Posterior cingulate gyrus (tissue), 11 donors: ENCODE measurements at places on chromosomes 6 and 20.

GRCh38 chr20:20547221-20547875 is 165.1 kb downstream of the RALGAPA2 start:
- no peak for DNase-seq

GRCh38 chr6:24795106-24795505 is 3.6 kb downstream of the ARMH2 start:
- DNase-seq = no peak

DNA sequence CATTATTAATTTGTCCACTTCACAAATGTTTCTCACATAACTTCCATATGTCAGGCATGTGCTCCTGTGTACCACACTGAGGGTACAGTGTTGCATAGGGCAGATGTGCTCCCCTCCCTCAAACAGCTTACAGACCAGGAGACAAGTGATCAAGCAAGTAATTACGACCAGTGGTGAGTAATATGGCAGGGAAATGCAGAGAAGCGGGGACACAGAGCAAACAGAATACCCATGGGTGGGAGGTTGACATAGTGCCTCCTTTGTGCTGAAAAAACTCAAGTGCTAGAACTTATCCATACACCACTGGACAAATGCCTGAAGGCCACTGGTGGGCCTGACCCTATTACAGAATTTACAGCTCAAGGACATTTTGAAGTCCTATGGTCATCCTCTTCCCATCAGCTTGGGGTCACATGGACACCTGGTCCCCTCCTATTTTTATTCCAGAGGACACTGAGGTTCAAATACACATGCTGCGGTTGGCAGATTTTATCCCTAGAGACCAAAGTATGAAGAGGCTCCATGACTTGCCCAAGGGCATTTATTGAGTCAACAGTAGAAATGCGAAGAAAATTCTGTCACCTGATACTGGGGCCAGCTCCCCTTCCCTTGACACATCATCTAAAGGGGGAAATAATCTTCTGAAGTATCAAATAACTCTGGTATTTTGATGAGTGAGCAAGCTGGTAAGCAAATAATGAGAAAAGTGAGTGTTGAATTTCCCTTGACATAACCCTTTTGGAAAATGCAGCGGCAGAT is 116.6 kb downstream of the QRSL1 start:
- DNase-seq = no peak

GRCh38 chr20:23550227-23550626 is 18.1 kb downstream of the CST9L start:
- no peak for DNase-seq

GRCh38 chr6:63644668-63645326 is 9.2 kb downstream of the PHF3 start:
- no peak for DNase-seq

DNA sequence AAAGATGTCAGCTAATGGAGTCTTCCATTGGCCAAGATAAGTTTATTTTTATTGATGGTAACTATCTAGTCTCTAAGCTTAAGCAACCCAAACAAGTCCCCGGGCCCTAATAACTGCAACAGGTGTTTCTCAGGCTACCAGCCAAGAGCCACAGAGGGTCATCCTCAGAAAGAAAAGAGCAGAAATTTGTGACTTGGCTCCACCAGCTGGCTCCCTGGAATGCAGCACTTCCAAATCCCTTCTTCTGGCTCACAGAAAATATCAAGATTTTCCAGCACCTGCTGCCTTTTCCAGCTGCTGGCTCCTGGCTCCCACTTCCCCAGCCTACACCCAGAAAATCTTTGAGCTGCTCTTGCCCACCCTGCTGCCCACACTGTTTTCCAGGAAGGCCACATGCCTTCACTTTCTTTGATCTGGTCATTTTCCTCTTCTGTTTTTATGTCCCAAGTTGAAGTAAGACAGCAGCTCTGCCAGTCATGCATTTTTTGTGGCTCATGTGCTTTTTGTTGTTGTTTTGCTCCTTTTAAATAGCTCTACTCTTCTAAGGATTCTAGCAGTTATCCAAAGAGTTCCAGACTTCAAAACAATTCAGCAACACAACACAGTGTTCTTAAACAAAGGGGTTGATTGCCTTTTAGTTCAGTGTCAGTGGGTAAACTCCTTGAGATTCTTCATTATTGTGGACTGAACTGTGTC is 151.0 kb upstream of the SMLR1 start:
- no peak for DNase-seq

GRCh38 chr20:8951164-8951563 is 117.7 kb upstream of the PLCB4 start:
- DNase-seq = no peak

GRCh38 chr6:161057103-161058091 is 65.8 kb downstream of the MAP3K4 start:
- DNase-seq = no peak

- no peak for DNase-seq
Measured at GRCh38 chr6:18141805-18142590, 12.9 kb downstream of the TPMT start.

DNA sequence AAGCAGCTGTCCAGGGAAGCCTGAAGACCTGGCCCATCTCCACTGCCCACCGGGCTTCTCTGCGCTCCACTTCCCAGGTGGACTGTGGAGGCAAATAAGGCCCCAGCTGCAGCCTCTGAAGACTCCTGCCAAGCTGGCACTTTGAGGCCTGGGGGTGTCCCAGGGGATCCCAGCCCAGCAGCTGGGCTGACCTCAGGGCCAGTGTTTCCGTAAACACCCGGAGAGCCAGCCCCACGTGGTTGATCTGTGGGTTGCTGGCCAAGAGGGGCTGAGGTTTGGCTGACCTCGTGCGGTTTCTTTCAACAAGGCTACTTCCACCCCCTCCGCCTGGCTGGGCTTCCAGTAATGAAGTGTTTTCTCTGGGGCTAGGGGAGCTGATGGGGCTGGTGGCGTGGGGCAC is 12.4 kb upstream of the CCN5 start:
- peak; percentile 76 for DNase-seq

DNA sequence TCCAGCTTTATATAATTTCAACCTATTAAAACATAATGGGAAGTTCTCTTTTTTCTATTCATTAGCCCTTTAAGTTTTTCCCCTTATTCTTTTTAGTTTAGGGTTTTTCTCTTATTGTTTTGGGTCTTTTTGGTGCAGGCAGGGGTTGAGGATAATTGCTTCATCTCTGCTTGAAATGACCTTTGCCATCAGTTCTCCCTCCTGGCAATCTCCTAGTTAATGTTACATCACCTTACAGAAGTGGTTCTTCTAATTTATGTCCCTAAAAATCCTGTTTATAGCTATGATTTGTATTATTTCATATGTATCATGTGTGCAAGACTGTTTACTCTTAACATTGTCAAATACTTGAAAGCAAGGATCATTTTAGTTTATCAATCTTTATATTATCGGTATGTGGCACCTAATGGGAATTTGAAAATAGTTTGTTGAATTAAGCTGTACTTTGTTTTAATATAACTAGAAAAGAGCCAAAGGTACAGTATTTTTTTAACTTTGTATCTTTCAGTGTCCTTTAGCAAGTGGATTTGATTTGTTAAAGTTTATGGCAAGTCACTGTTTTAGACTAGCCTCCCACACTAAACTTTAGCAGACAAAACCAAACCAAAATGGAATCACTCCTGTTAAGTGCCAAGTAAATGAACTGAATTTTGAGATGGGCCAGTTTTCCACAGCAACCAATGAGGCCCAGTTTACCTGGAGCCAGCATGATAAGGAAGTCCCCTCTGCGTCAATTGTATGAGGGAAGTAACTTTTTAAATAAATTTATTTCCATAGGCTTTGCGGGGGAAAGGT is 26.6 kb upstream of the RUNX2 start:
- DNase-seq = no peak

- DNase-seq = no peak
Measured at GRCh38 chr20:60086821-60087562, 128.8 kb downstream of the CDH26 start.

- no peak for DNase-seq
Measured at GRCh38 chr20:18926965-18927364, 113.4 kb downstream of the SCP2D1 start.

DNA sequence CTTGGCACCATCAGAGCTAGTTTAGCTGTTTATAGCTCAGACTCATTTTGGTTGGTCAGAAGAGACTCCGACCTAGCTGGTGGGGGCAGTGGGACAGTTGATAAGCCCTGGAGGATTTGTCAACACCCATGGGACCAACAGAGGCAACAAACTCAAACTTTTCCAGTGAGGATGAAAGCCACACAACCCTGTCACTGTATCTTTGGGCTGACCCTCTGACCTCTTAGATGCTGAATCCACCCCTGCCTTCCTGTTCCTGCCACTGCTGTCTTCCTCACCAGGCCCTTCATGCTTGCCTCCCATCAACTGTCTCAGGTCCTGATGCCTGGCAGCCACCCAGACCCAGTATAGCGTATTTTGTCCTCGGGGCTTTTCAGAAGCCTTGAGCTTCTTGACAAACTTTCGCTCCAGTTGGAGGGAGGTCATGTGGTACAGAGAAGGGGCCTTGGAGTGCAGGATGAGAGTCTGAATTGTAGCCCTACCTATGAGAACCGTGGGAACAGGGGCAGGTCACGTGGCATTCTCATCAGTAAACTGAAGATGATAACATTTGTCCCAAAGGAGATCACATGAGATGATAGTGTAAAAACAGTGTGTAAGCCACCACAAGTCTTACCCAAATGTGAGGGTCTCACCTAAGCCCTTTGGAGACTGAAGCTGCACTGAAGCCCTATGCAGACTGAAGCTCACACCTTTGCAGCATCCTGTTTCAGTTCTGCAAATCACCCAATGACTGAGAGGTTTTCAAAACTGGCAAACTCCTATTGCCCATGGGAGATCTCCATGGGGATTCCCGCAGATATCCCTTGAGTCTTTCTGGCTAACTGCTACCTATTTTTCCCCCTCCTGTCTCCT is 72.0 kb upstream of the F13A1 start:
- no peak for DNase-seq

- no peak for DNase-seq
Measured at GRCh38 chr6:85329196-85329595, 120.7 kb upstream of the NT5E start.

- no peak for DNase-seq
Measured at GRCh38 chr6:13044390-13044789, 283.9 kb downstream of the TBC1D7 start.

DNA sequence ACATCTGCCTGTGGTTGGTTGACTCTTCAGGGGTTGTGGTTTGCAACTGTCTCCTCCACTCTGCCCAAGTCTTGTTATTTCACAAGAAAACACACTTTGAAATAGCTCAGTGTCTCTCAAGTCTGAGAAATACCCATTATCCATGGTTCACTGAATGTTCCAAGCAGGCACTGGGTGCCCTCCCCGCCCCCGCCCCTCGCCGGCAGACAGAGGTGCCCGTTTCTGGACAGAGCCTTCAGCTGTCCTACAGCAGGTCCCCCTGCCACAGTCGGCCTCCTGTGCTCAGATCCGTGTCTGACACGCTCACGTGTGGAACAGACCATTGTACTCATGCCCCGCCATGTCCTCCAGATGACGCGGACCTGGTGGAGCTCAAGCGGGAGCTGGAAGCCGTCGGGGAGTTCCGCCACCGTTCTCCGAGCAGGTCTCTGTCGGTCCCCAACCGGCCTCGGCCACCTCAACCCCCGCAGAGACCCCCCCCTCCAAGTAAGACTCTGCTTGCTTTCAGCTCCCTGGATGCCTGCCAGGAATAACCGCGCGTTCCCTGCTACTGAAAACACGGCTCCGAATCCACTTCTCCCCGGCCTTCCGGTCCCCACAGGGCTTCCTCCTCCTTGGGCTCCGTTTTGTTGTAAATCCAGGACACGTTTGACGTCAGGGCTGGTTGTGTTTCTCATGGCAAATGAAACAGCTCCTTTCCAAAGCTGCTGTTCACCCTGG is 81.4 kb downstream of the SERAC1 start:
- DNase-seq = peak; percentile 25

DNA sequence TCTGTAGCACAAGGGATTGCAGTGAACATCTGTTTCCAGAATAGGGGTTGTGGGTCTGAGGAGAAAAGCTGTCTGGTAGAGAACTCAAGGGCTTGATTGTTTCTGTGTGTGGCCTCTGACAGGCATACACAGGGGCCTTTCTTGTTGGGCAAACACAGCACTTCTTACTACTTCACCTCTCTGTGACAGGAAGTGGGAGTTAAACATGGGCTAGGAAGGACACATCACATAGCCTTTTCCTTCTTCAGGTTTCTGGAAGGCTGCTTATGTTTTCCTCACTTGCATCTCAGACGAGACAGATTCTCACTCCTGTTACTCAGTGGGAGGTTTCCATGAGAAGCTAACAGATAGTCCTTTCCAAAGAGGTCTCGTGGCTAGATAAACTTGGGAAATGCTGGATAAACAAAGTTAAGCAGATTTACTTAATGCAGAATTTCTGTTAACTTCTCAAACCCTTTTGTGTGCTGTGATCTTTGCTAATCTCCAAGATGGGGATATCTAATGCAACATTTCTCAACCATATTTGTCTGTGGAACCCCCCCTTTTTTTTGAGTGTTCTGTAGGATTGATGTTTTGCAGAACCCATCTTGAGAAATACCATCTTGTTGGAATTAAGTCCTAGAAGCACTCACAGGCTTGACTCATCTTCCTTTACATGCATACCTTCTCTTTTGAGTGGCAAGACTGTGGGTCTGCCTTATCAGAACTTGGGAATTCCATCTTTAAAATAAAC is 41.9 kb upstream of the RNF8 start:
- no peak for DNase-seq
